ENCODE measurements at places on chromosomes 13 and 19.
A peak's percentile ranks its signal among the peaks of the same experiment; 100 is the strongest.

GRCh38 chr13:51873117-51873798, 11.5 kb downstream of the CCDC70 start:
- no peak for DNase-seq

- no peak for DNase-seq
These were observed 11.9 kb downstream of the EFNB2 start for GRCh38 chr13:106523576-106523975.

DNA sequence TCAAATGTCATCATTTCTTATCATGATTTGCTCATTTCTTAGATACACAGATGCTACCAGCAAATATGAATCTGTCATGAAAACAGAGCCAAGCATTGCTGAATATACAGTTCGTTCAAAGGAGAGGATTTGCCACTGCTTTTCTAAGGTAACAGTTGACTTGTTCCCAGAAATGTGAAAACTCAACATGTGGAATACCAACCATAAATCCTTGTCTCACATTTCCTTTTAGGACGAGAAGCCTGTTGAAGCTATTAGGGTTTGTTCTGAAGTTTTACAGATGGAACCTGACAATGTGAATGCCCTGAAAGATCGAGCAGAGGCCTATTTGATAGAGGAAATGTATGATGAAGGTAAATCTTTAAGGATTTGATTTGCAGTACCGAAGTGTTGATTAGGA, 86.7 kb downstream of the DNAJC3 start:
- no peak for DNase-seq

GRCh38 chr13:98548230-98548629, 28.7 kb downstream of the STK24 start:
- peak; percentile 34 for DNase-seq

DNA sequence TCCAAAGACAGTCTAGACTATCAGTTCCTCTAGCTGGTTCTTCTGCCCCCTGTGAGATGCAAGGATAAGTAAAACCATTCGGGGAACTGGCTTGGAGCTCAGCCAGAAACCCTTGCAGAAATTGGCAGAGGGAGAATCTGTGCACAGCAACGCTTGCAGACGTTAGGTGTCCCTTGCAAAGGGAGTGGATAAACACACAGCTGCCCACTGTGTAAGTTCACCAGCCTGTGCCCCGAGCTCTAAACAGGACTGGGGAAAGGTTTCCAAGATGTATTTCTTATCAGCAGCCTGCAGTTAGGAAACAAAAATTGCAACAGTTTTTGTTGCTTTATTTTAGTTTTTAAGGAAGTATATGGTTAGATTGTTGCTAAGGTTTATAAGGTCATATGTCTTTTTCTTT, 19.0 kb upstream of the ADGRE1 start:
- DNase-seq = no peak

DNA sequence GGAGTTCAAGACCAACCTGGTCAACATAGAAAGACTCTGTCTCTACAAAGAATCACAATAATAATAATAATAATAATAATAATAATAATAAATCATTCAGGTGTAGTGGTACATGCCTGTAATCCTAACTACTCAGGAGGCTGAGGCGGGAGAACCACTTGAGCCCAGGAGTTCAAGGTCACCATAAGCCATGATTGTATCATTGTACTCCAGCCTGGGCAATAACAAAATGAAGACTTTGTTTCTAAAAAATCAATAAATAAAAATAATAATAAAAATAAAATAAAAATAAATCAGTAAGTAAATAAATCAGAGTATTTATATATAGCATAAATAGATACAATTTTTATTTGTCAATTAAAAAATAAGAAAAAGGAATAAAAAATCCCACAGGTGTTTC, 1636.4 kb downstream of the SLITRK1 start:
- no peak for DNase-seq

GRCh38 chr19:3609779-3610719, 3.4 kb upstream of the TBXA2R start:
- no peak for DNase-seq

DNA sequence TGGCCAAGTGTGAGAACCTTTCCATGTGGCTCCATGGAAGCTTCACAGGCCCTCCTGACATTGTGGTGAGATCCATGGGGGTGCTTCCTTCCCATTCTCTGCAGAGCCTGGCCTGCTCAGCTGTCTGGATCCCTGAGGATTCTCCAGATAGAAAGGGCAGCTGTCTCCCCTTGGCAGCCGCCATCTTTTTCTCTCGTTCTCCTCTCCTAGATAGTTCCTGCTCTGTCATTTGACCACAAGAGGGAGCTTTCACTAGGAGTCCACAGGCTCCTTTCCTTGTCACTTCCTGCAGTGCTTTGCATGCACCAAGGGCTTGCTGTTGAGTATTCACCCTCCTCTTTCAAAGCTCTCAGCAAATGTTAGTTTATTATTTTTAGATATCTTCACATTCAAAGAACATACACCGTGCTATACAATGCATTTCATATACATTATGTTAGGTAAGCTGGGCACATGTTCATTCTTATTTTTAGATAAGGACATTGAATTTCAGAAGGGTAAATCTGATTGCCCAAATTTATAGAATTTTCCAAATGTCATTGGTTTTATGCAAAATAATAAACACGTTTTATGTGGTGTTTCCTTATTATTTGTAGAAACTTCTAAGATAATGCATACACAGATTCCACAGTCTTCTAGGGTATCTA, 133.2 kb downstream of the FRY start:
- peak; percentile 17 for DNase-seq

DNA sequence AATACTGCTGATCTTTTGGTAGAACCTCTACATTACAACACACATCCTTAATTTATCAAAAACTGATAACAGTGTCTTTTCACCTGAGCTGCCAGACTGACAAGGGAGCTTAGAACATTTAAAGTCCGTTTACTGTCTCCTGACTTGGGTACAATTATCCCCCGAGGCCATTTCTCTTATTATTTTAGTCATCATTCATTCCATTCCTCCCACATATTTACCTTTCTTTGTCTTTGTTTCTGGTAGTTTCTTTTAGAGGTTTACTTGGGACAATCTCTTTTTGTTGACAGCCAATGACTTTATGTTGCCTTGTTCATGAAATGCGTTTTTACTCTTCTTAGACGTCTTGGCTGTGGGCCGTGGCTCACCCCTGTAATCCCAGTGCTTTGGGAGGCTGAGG, 186.9 kb downstream of the PCCA start:
- no peak for DNase-seq

DNA sequence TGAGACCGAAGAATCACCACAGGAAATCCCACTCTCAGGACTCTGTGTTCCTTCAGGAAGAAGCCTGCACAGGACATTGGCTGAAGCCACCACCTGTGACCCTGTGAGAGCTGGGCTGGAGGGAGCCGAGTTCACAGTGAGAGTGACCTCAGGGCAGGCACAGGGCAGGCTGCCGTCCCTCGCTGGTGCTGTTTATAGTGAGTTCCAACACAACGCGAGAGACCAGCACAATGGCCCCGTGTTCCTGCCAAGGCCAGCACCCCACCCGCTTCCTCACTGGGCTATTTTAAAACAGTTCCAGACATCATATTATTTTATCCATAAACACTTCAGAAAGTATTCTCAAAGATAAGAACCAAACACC, 18.4 kb upstream of the GAS6 start:
- DNase-seq = no peak

- no peak for DNase-seq
These were observed 5.1 kb downstream of the DACH1 start for GRCh38 chr13:71861769-71862458.
